ENCODE measurements at places on chromosomes 7 and 10.

GRCh38 chr10:31128536-31128935 lies 96.9 kb upstream of the ZNF438 start:
- DNase-seq: no peak

- no peak for DNase-seq
Observed at GRCh38 chr7:11448323-11448722, 383.7 kb downstream of the THSD7A start.

DNA sequence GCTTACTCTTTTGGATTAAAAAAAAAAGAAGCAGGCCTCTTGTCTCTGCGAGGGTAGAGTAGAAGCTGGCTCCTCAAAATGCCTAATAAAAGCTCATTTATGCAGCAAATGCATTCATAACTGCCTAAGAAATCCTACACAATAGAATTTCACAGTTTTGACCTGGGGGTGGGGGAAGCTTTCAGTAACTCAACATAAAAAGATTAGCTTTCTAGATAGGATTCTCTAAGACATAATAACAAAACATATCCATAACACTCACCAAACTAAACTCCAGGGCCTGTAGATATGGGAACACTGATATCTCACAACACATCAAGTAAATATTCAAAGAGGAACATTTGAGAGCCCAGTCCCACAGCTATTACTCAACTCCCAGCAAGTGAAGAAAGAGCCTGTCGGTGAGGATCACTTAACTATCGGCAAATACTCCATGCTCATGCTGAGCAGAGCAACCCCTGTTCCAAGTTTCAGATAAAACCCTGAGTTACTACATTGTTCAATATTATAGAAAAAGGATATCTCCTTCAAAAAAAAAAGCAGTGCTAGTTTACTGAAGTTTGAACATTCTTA lies 88.1 kb downstream of the COBL start:
- DNase-seq: no peak

- DNase-seq: no peak
Observed at GRCh38 chr10:78927257-78927995, 141.3 kb upstream of the ZMIZ1 start.

DNA sequence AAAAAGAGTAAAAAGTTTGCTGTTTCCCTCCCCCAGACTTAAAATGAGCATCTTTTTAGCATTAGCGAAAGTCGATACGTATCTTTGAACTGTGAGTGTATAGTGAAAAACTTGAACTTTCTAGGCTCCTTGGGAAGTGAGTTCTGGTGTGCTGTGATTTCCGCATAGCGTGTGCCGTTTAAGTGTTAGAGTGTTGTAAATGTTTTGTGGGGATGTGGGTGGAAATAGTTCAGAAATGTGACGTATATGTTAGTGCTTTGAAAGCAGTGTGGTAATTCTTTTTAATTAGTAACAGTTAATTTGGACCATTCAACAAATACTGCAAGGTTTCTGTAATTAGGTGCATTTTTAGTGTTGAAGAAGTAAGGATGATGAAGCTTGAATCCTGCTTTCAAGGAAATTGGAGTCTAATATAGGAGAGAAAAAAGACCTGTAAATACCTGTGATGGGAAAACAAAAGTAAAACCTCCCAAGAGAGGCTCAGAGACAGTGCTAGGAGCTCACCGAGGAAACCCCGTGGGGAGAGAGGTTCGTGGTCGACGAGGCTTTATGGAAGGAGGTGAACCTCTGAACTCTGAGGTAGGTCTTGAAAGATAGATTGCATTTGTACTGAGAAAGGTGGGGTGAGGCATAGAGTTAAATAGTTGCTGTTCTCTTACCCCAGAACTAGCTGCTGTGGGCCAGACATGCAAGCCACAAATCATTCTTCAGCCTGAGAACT lies 40.8 kb downstream of the RBM33 start:
- no peak for DNase-seq

- DNase-seq: no peak
Observed at GRCh38 chr10:100447663-100448062, 15.1 kb upstream of the WNT8B start.

GRCh38 chr10:116452338-116452720 lies 24.7 kb downstream of the PNLIPRP3 start:
- no peak for DNase-seq

GRCh38 chr7:146655928-146656797 lies 539.6 kb downstream of the CNTNAP2 start:
- DNase-seq: no peak

- no peak for DNase-seq
Observed at GRCh38 chr10:93871671-93872204, 22.0 kb upstream of the SLC35G1 start.

GRCh38 chr7:114969096-114969495 lies 47.2 kb downstream of the MDFIC start:
- DNase-seq: no peak

- no peak for DNase-seq
Observed at GRCh38 chr10:97102441-97102840, 83.3 kb downstream of the SLIT1 start.

DNA sequence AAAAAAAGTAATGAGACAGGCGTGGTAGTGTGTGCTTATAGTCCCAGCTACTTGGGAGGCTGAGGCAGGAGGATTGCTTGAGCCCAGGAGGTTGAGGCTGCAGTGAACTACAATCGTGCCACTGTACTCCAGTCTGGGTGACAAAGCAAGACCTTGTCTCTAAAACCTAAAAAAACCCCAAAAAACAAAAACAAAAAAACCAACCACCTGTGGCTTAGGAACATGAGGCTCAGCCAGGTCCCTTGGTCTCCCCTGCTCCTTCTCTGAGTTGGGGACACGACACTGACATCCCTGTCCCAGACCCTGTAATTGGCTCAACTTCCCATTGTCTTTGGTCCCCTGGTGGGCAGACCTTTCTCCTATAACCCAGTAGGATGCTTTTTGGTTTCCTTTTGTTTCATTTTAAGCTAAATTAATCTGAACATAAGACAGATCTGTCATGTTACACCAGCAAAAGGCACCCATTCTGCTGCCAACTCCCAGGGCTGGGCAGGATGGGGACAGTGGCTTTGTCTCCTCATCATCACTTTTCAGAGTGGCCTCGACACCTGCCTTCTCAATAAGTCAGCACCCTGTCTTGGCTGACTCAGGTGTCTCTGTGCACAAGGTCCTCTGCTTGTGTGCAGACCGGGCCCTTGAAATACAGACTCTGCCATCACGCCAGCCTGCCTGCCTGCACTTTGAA lies 74.4 kb downstream of the MYL10 start:
- no peak for DNase-seq

- DNase-seq: no peak
Observed at GRCh38 chr10:78118591-78118990, 84.9 kb downstream of the RPS24 start.

DNA sequence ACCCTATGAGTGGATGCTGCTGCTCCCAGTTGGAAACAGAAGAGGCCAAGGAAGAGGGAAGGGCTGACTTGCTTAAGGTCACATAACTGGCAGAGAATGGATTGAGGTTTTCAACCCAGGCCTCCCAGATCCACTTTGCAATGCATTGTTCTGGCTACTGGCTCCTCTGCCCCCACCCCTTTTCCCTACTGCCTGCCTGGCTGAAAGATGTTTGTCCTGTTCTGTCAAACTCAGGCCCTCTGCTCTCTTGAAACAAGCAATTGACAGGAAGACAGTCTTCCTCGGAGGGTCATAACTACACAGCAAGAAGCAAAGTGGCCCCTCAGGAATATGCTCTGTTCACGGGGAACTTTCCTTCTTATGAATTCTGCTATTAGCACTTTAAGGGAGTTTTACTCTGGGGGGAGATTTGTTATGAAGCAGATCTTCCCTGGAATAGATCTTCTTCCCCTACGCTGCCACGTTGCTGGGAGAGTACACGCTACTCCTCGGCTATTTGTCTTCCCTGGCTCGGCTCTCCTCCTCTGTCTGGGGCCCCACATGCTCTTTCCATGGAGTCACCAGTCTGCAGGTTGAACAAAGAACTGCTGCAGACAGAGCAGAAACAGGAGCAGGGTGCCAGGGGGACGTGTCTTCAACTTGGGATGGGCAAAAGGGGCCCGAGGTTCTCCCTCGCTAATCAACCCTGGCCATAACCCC lies 436.1 kb downstream of the TYW1 start:
- no peak for DNase-seq

GRCh38 chr10:133225707-133226191 lies 4.3 kb upstream of the UTF1 start:
- no peak for DNase-seq

DNA sequence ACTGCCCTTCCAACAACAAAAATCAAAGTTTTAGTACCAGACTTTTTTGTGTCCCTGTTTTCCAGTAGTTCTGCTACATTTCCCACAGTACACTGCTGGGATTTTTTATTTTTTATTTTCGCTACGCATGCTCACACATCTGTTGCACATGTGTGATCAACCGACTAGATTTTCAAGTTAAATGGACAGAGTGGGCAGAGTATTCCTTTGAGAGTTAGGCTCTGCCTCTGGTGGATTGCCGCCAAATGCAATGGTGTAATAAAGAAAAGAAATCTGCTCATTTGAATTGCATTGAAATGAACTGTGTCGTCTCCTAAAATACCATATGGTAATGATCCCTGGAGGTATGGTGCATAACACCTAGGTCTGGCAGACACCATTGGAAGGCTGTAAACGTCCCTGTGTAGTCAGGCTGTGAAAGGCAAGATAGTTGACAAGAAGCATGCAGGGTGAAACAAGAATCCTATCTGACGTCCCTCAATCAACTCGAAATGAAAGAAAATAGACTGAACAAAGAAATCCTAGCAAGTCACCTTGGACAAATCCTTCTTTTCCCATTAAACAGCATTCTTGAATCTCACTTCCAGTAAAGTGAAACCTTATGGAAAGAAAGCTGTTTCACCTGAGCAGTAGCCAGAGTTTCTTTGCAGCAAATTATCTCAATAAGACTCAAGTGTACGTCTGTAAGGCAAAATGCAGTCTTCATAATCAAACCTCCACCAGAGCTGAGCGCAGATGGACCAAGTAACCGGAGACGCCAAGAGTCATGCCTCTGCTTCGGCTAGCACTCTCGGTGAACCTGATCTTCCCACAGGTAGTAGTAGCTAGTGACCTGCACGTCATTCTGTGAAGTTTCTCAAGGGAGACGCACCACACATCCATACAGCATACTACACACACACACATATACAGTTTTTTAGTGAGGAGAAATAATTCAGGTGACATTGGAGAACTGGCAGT lies 357.3 kb downstream of the CRPPA start:
- no peak for DNase-seq

DNA sequence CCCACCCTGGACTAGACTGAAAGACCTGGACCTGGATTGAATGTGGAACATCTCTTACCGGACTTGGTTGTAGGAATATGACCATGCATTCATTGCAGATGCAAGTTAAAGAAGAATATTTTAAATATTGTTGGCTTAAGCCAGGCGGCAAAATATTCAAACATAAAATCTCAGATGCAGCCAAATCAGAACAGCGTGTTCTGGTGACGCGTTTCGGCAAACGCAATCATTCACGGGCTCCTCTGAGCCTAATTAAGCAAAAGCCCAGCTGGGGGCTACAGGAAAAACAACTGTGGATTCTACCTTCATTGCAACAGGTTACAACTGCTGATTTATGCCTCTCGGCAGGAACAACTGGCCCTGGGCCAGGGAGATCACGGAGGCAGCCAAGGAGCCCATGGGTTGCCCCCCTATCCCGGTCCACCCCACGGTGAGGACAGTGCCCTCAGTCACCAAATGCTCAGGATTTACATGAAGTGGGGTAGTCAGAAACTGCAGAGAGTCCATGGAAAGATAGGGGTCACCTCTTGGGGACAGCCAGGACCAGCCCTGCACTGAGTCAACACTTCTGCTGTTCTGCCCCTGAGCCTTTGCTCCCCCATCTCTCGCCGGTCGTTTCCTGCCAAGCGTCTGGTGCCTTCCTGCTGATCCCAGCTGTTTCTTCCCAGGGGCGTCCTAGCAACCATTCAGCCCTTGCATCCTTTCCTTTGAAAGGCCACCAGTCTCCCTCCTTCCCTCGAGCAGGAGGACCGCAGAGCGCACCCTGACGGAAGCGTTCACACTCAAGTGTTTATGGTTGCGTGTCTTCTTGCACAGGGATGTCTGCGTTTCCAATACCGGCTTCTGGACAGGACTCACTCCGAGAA lies 64.4 kb upstream of the SFMBT2 start:
- no peak for DNase-seq

DNA sequence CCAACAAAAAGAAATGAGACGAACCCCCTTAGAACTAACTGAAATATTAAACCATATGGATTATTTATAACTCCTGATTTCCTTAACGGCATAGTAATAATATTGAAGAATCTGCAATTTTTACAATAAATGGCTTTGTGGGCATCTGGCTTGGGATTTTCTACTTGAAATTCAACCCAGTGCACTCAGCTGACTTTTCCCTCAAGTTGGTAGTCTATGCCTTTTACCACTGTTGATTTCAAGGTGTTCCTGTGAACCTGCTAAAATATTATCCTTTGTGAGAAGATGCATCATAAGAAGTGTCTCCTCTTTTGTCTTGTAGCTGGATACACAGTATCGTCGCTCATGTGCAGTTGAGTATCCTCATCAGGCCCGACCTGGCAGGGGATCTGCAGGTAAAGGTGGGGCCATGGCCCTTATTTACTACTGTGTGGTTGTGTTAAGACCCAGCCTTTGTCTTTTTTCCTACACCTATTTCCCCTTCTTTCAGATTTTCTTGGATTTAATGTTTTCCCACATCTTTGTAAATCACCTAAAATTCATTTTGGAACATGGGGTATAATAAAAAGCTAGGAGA lies 8.0 kb downstream of the DNAJC9 start:
- no peak for DNase-seq

DNA sequence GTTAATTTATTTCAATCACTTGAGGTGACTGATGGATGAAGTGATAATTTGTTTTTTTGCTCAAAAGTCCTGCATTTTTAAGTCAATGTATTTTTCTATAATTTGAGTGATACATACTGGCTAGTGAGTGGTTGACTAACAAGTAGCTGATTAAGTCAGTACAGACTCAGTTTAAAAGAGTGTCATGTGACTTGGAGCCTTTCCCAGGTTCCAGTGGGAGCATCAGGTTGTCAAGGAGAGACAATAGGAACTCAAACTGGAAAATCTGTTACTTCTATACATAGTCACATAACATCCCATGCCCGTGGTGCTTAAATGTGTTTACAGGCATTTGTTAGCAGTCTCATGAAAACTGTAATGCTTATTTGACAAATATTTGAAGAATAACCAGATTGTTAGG lies 154.7 kb downstream of the ANK3 start:
- no peak for DNase-seq

GRCh38 chr7:114864278-114864677 lies 57.6 kb upstream of the MDFIC start:
- DNase-seq: no peak

DNA sequence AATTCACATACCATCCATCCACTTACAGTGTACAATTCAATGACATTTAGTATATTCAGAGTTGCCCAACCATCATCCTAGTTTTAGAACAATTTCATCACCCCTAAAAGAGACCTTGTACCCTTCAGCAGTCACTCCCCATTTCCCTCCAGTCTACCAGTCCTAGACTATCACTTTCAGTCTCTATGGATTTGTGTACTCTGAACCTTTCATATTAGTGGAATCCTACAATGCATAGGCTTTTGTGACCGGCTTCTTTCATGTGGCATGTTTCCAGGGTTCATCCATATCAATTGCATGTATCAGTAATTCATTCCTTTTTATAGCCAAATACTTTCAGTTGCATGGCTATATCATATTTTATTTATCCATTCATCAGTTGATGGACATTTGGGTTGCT lies 53.5 kb upstream of the SEMA3E start:
- no peak for DNase-seq

GRCh38 chr10:69902835-69903535 lies 101.3 kb downstream of the COL13A1 start:
- DNase-seq: no peak

All from activated naive CD4-positive, alpha-beta T cell (primary cell).